Stimulated activated CD8-positive, alpha-beta memory T cell treated with anti-CD3 and anti-CD28 coated beads, Interleukin-2, amount 100 ng/mL, for 1 hour (primary cell): ENCODE measurements at places on chromosomes 7 and 10.

GRCh38 chr7:4748231-4748681 lies 27.2 kb upstream of the AP5Z1 start:
- no peak for DNase-seq

DNA sequence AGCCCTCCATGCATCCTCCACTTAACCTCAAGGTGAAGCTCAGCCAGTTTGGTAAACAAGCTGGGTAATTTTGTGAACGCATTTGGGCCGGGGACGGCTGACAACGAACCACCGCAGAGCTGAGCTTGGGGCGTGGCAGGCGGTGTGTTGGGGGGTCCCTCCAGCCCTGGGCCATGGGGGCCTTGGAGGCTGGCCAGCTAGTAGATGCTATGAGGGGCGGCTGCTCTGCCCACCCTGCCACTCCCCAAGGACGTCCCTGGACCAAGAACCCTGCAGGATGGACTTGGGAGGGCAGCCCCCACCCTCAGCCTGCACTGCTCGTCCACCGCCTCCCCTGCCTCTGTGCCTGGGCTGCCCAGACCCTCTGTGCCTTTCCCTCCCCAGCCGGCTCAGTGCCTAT lies 12.0 kb upstream of the SCART1 start:
- DNase-seq, result no peak

DNA sequence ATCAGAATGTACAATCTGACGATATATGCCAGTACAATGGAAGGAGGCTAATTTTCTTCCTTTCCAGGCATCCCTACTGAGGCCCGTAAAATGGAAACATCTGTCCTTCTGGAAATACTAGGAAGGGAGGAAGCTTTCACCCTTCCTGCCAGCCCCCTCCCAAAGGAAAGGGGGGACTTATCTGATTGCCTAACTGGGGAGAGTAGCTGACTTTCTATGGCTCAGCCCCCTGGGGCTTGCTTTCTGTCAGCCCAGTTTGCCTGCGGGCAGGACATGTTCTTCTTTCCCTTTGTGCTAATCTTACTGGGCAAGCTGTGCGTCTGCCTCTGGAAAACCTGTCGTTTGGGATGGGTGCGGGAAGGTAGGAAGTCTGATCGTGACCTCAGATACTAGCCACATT lies 508.9 kb downstream of the SUGCT start:
- DNase-seq, result no peak

DNA sequence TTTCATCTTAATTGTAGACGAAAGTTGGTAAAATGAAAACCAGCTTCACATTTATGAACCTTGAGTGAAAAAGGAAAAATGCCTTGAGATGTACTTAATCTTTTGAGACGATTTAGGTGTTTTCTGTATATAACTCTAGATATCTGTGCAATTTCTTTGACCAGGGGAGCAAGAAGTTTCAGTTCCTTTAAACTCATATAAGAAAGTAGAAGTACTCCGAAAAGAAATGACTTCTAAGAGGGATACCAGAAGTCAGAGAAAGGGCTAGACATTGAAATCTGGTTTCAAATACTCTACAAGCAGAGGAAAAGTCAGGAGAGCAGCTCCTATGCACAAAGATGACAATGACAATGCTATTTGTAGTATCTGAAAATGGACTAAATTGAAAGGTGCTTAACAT lies 303.7 kb downstream of the BAMBI start:
- no peak for DNase-seq

DNA sequence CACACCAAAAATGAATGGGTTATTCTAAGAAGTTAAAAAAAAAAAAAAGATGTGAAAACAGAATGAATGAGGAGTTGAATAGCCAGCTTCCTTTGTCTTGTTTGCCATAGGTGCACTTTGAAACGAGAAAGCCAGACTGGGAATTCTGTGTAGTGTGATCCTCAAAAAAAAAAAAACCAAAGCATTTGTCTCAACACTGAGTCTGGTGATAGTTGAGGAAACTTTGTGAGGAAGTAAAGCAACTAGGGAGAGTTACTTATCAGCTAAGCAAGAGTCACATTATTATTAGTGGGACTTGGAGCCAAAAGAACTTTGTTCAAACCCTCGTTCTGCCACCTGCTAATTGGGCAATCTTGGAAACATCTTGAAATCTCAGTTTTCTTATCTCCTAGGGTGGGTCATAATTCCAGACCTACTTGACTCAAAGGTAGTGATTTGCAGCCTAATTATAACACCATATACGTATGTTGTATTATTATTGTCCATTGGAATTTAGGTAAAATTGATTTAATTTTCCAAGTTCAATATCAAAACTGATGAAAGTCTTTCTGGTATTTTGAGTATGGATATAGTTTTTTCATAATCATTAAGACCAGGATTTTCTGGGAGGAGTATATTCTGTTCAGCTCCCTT lies 99.8 kb upstream of the GJD4 start:
- DNase-seq, result no peak

- DNase-seq, result peak; percentile 38
These were observed 22.6 kb upstream of the VDAC2 start for GRCh38 chr10:75187961-75188426.

DNA sequence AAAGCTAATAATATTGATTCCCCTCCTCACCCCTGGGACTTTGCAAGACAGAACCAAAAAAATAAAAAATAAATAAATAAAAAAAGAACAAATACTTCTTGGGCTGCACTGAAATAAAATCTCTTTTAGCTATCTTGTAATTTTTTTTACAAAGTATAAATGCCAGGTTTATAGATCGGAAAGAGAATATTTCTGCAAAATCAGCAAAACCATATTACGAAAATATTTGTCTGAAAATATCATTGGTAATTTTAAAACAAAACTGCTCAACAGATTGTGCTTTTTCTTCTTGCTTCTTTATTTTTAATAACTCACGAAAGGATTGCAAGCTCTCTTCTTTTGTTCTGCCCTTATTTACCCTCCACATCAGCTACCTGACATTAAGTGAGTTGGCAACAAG lies 213.3 kb downstream of the PLXDC2 start:
- DNase-seq, result no peak

- no peak for DNase-seq
These were observed 307.9 kb downstream of the WDR11 start for GRCh38 chr10:121158988-121159579.
